Astrocyte of the cerebellum (primary cell): ENCODE measurements at places on chromosomes 13 and 19.
A peak's percentile ranks its signal among the peaks of the same experiment; 100 is the strongest.

- DNase-seq: no peak
Measured at GRCh38 chr13:31057403-31058033, 104.2 kb downstream of the HSPH1 start.

- no peak for DNase-seq
Measured at GRCh38 chr19:45901912-45902650, at the start of gene MYPOP. Gene MYPOP, minus strand, starts transcription at chr19:45902613. Its CDS starts 840 bp downstream, at chr19:45901773.

DNA sequence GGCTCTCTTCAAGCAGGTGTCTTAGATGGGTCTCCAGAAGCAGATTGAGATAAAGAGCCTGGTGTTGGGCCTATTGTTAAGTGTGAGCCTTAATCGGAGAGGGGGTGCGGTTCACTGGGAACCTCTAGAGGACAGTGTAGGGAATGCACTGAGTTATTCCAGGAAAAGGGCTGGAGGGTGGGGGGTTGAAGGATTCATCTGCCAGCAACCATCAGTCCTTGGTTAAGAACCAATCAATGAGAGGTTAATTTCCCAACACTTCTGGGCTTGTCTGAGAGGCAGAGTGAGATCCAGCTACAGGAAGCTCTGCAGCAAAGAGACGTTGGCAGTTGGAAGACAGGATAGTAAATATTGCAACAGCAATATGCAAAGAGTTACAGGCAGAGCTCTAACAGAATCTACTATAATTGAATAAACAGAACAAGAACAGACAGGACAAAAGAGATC is 28.7 kb downstream of the CYP4F2 start:
- DNase-seq: no peak

- DNase-seq: no peak
Measured at GRCh38 chr13:75440100-75440499, 41.9 kb downstream of the TBC1D4 start.

GRCh38 chr19:58317476-58318072 is 9.2 kb upstream of the ZSCAN22 start:
- peak; percentile 26 for DNase-seq

GRCh38 chr19:6527893-6528543 is 2.8 kb upstream of the TNFSF9 start:
- no peak for DNase-seq

GRCh38 chr13:114056205-114057013 is 76.0 kb downstream of the RASA3 start:
- no peak for DNase-seq

DNA sequence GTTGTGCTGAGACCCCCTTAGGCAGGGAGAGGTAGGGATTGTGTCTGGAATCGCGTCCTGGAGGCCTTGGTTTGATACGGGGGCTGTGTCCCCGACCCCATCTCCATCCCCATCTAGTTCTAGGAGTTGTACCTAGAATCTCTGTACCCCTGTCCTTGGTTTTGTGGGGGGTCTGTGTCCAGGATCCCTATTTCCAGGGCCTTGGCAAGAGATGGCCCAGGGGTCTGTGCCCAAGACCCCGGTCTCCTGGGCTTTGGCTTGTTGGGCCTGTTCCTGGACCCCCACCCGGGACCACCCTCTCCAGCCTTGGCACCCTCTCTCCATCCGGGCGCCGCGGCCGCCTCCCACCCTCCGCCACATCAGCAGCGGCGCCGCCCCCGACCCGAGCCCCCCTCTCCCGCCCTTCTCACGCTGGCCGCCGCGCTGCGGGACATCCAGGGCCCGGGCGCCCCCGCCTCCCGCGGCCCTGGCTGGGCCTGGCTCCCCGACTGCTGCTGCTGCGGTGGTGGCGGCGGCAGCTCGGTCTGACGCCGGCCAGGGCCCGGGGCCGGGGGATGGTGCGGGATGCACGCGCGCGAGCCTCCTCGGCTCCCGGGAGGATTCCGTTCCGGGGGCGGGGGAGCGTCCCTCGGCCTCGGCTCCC is at the start of gene NUMBL:
Gene NUMBL (minus strand): TSS at position 602 of the 643 bp plus-strand sequence. CDS start 168 bp downstream, at position 434.
- DNase-seq: no peak

GRCh38 chr19:10998045-10998533 is 37.3 kb downstream of the SMARCA4 start:
- no peak for DNase-seq

GRCh38 chr19:3034656-3035541 is 5.8 kb upstream of the TLE2 start:
- DNase-seq: peak; percentile 29

- DNase-seq: no peak
Measured at GRCh38 chr13:33033986-33034385, 17.8 kb downstream of the KL start.

DNA sequence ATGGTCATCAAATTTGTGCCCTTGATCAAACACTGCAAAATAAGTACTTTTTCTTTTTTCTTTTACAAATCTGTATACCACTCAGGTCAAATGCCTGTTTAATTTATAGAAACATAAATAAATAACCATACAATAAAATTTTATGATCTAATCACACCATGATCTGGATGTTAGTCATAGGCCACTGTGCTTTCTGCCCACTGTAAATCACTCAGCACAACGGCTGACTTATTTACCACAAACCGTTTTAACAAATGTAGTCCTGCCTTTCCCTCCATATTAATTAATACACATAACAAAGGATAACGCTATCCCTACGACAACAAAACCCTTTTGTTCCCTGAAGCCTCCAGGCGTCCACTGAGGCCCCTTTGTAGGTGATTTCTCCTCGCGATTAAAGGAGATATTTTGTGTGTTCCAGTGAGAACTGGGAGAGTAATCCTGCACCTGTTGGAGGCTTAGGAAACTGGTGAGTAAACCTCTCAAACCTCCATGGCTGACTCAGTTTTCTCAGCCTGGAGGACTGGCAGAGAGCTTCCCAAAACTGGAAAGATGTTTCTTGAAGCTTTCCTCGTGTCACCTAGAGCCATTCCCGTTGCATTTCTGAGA is 477.1 kb upstream of the SGCG start:
- no peak for DNase-seq

DNA sequence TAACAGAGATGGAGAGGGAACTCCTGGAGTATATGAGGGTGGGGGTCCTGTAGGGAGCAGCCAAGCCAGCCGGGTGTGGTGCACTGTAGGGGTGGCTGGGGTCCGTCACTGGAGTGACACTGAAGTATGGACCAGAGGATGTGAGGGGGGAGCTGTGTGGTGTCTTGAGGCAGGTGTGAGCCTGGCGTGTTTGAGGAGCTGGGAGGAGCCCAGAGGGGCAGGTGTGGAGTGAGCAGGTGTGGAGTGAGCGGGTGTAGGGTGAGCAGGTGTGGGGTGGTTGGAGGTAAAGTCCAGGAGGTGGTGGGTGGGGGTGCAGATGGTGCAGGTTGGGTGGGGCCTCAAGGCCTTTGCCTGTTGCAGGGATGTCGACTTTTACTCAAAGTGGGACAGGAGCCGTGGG is 5.9 kb downstream of the B3GNT8 start:
- DNase-seq: no peak

GRCh38 chr19:7203332-7203731 is 90.9 kb downstream of the INSR start:
- DNase-seq: no peak

DNA sequence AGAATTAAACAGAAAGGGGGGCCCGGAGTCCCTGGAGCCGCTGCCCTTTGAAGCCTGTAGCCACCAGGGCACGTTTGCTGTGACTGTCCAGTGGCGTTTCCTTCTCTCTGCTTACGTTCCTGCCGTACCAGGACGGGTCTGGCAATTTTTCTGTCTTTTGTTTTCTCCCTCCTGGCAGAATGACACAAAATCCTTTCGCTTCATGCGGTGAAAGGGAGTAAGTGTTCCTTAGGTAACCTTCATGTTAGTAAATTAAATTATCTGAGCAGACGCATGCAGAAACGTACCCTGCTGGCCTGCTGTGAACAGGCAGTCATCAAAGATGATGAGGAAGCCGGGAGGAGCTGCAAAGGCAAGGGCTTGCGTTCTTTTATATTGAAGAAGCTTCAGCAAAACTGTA is 299.3 kb upstream of the ARGLU1 start:
- DNase-seq: no peak

- DNase-seq: no peak
Measured at GRCh38 chr19:58261600-58261967, 17.2 kb upstream of the ZNF8 start.

DNA sequence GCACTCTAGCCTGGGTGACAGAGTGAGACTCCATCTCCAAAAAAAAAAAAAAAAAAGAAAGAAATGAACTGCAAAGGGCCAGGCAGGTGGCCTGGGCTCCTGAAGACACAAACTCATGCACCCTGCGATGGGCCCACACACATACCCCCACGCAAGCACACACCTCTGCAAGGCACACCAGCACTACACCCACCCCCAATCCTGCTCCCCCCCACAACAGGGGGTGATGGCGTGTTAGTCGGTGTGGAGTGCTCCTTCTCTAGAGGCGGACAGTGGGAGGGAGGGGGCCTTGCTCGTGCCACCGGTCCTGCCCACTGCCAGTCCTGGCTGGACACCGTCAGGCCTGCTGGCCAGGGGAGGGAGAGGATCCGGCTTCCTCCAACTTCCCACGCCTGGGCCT is 1.6 kb upstream of the SLC8A2 start:
- DNase-seq: no peak

DNA sequence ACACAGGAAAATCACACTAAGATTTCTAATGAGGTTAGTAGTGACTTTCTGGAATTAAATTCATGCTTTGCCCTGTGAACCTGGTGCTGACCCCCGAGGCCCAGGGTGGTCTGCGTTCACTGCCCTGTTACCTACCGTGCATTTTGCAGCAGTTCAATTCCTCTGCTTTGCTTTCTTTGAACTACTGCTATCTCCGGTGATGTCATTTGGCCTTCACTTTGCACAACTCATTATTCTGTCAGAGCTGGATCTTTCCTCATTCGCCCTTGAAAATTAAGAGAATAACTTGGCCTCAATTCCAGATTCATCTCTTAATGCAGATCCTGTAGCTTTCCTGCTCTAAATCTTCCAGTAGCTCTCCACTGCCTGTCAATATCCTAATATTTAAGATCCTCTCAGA is 8.8 kb upstream of the LRRC63 start:
- DNase-seq: no peak

GRCh38 chr19:805600-806550 is 8.6 kb downstream of the PTBP1 start:
- no peak for DNase-seq

GRCh38 chr19:18392417-18392816 is 5.0 kb downstream of the LRRC25 start:
- no peak for DNase-seq

DNA sequence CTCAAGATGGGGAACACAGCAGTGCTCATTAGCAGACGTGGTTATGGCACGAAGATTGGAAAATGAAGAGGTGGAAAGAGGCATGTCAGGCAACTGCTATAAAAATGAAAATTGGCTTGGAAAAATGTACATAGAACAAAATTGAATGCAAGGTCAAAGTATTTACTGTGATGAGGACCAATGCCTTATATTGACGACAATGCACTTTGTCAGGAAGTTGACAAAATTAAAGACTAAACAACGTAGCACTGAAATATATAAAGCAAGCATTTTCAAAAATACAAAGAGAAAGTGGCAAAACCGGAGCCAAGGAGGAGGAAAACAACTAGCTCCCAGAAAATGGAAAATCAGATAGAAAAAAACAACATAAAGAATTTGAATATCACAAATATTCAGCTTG is 113.7 kb upstream of the SGCG start:
- DNase-seq: no peak

- DNase-seq: no peak
Measured at GRCh38 chr13:79457948-79458347, 23.0 kb upstream of the NDFIP2 start.

DNA sequence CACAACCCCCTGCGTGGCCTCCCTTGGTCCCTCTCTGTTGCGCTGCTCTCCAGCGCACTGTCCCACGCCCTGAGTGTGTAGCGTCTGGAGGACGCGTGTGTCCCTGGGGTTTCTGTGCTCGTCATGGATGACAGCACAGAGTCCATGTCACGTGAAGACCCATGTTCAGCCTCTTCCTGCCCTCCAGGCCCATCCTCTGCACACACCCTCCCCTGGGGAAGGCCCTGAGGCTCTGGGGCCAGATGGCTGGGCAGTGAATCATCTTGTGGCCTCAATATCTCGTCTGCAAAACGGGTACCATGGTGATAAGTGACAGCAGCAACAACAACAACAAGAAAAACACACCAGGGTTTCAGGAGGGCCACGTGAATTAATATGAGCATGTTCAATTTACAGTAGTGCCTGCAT is 71.5 kb upstream of the ARHGEF7 start:
- no peak for DNase-seq

DNA sequence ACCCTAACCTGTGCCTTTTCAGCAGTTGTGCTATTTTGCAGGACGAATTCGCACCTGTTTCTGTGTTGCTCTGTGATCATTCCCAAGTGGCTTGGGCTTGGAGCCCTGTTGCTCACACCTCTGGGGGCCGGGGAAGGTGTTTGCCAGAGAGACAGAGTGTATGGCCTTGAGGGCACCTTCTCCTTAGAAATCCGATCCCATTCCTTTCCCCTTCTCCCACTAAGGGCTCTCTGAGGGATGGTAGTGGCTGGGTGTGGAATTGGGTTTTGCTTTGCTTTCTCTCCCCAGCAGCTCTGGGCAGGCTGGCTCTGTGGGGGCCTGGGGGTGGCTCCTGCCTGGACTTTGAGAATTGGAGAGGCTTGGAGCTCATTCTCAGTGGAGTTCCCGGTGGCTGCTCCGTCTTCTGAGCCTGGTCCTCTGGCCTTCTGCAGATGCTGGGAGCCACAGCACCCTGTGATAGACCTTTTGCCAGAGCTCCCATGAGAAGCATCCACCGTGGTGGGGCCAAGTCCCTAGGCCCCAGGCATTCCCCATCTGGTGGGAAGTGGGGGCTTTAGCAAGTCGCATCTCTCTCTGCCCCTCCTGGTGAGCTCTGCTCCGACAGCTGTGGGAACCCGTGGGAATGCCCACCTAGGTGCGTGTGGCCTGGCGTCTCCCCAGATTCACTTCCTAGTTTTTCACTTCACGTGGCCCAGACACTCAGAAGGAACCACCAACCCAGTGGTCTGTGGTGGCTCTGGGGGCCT is 26.1 kb downstream of the ATP11A start:
- DNase-seq: no peak

DNA sequence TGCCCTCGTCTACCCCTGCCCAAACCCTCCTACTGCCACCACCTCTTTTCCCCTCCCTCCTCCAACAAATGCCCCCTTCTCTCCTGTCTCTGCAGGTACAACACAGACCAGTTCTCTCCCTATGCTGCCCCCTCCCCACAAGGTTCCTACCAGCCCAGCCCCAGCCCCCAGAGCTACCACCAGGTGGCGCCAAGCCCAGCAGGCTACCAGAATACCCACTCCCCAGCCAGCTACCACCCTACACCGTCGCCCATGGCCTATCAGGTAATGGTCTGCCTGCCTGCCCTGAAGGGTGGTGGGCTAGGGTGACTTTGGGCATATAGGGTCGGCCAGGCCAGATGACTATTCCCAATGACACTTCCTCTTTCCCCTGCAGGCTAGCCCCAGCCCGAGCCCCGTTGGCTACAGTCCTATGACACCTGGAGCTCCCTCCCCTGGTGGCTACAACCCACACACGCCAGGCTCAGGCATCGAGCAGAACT is 6.5 kb upstream of the TIMM50 start:
- no peak for DNase-seq

- DNase-seq: no peak
Measured at GRCh38 chr19:37953171-37953917, 46.3 kb downstream of the SIPA1L3 start.

GRCh38 chr13:23392925-23393645 is 40.4 kb downstream of the SACS start:
- DNase-seq: no peak
